PC-9 (cell line): ENCODE measurements at places on chromosomes 3 and 15. TPM values are rescaled to one million over a fixed set of nuclear protein-coding genes. Genes with fewer than 3 reads are reported as not detected.

The CASR gene
- total RNA-seq = not detected in 2 replicates

The PDHB gene
- total RNA-seq = 69.8 and 70.7 TPM in 2 replicates

The GOLGA8J gene
- total RNA-seq = not detected in 2 replicates

The CLDN1 gene
- 25.9 and 27.1 TPM in 2 replicates for total RNA-seq

The LEKR1 gene
- 3.2 and 3.9 TPM in 2 replicates for total RNA-seq

The SOX14 gene
- not detected in 2 replicates for total RNA-seq

The PLSCR5 gene
- not detected in 2 replicates for total RNA-seq

- no peak for DNase-seq
Measured at GRCh38 chr3:41120460-41120859, 78.8 kb upstream of the CTNNB1 start.

GRCh38 chr3:9809615-9810432, at the start of gene TTLL3:
Gene TTLL3, plus strand, starts transcription at chr3:9810262. Its CDS starts 400 bp downstream, at chr3:9810662.
- DNase-seq = no peak

DNA sequence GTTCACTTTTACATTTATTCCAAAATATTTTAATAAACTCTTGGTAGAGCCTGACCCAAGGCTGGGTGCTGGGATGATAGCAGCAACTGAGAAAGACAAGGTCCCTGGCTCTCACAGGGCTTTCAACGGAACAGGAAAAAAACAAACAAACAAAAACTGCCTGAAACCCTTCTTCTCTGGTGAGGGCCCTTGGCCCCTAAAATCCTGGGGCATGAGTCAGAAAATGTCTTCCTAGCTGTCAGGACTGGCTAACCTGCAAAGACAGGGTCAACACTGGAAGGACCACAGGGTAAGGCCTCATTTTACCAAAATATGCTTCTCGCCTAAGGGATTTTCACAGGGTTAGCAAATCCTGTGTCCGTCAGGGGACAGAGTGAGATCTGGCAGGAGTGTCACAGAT, 45.7 kb upstream of the WNT5A start:
- no peak for DNase-seq

DNA sequence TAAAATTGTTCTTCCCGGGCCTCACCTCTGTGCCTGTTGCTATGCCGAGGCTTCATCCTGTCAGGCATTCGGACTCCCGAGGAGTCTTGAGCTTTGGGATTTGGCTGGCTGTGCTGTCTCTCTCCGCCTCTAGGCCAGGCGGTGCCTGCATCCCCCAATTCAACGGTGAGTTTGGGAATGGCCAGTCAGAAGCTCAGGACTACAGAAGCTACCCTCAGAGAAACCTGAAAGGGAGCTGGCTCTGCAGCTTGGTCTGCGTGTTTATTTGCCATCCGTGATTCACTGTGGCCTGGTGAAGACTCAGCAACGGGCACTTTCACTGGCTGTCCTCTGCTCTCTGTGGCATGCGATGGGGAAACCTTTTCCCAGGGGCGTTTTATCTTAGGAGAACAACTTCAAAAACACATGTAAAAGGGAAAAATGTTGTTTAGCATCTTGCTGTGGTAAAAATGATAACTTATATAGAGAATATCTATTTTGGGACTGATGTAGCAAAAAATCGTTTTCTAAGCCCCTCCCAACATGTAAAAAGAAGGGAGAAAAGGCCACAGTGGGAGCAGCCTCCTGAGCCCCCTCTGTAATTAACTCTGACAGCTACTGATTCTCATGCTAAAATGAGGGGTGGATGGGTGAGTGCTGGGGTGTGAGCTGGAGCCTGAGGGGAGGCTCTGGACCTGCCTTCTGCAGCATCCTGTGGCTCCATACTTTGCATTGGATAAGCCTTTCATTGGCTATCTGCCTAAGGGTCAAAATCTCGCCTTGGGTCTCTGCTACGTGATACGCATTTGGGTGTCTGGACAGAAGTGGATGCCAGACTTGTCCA, 103.4 kb upstream of the KLHL25 start:
- no peak for DNase-seq

GRCh38 chr3:16514755-16515353, 1.4 kb upstream of the RFTN1 start:
- no peak for DNase-seq

DNA sequence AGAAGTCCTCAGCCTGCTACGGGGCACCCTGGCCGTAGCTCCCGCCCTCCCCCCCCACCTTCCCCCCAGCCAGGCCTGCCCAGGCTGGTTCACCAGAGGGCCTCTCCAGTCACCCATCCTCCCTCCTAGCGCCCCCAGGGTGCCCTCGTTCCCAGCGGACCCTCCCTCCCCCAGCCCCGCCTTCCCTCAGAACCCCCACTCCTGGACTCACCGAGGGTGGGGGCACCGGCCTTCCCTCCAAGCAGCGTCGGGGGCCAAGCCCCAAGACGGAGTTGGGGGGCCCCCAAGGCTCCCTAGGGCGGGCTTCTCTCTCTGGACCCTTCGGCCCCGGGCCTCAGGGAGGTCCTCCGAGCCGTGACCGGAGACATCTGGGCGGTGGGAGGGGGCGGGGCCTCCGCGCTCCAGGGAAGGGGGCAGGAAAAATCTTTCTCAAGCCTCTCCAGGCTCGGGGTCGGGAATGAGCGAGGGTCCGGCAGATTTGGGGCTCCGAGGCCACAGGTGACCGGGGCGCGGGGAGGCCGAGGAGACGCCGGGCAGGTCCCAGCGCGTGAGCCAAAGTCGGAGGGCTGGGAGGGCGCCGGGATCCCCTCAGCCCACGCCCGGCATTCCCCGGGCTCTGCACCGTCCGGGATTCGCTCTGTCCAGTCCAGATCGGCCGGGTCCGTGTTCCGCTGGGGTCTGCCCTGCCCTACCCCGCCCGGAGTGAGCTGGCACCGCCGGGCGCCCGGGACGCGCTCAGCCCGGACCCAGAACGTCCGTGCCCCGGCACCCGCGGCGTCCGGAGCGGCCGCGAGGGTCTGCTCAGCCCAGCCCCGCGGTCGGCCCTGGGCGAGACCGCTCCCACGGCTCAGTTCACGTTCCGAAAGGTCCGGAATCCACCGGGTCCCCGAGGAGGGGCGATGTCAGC, 999 bp downstream of the INSYN1 start:
- no peak for DNase-seq

DNA sequence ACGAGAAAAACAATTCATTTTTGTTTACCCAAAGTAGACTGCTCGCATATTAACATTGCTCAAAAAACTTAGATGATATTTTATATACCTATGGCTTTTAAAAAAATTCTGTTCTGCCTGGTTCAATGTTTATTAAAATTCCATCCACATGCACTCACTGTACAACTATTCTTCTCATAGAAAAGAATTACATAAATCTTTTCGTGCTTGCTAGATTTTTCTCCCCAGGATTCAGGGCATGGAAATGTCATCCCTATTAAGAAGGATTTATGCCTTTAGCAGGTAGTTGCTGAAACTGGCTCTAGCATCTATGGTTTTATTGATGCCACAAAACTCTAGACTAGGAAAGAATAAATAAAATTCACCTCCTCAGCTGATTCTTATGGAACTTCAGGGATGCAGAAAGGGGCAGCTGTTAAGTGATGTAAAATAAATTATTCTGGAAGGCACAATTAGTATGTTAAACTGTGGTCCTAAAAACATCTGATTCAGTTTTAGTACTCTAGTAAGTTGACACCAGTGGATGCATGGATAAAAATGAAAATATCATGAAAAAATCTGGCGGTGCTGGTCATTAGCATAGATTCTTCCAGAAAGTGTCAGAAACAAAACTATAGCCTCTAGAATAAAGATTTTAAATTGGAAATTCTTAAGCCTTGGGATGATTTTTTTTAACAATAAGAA, 41.6 kb downstream of the AAGAB start:
- DNase-seq = no peak

DNA sequence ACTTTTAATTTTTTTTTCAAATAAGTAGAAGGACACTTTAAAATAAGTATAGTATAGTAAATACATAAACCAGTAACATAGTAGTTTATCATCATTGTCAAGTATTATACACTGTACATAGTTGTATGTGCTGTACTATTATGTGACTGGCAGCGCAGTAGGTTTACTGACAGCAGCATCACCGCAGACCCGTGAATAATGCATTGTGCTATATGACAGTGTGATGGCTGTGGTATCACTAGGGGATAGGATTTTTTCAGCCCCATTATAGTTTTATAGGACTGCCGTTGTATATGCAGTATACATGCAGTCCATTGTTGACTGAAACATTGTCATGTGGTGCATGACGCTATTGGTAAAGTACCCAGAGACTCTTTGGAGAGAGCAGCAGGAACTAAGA, 306.5 kb downstream of the SQOR start:
- no peak for DNase-seq

DNA sequence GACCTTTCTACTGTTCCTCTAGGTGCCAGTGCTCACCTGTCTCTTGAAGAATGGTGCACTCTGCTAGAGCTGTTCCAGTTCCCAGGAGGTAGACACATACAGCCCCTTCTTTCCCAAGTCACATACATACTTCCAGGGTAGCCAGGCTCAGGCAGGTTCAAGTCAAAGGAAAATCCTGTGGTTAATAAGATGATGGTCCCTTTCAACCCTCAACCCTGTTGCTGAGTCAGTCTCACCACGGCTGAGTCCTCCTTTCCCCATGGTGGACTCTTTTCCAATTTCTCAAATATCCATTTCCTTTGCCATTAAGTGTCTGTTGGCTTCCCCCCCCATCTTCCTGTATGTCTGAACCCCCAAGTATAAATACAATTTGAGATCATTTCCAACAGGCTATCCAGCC, 56.1 kb upstream of the ACAN start:
- DNase-seq = no peak

DNA sequence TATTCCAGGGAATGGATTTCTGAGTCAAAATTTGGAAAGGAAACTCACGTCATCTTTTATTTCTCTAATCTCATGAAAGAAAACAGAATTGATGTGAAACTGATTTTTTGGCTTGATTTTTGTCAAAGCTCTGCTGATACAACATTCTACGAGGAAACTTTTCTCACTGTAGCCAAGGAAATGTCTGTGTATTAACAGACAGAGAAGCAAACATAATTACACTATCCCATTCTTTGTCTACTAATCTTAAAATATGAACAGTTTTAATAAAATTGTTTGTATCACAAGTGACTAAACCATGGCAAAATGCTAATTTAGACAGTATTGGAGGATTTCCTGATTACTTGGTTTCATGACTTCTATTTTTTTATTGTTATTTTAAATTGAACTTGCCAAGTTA, 1437.0 kb downstream of the OTOL1 start:
- DNase-seq = no peak

DNA sequence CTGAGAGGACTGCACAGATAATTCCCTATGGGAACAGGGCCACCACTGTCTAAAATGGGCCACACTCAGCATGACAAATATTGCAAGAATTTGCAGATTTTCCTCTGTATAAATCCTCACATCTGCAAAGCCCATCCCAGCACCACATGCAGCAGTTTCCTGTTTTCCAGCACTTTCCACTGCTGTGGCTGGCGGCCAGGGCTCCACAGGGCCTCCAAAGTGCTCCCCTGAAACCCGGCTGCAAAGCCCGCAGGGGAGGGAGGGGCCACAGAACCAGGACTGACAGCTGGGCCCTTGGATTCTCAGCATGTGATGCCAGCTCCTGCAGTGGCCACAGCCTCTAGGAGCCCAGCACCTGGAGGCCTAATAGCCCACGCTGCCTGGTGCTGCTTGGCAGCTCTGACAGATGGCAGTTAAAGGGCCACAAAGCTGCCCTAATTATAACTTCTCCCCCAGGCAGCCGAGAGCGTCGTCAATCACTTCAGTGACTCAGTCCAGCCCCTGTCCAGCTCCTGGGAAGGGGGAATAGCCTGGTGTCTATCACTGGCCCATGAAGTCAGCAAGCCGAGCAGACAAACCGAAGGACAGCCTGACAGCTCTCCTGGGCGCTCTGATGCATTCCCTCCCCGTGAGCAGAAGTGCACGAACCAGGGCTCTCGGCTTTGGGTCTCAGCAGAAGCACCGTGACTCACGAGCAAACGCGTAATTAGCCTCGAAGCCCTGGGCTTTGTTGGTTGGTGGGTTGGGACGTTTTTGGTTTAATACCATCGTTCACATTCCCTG, 4.7 kb downstream of the LRRC15 start:
- DNase-seq = no peak

- DNase-seq = no peak
Measured at GRCh38 chr3:43581343-43581742, 40.5 kb downstream of the ANO10 start.

DNA sequence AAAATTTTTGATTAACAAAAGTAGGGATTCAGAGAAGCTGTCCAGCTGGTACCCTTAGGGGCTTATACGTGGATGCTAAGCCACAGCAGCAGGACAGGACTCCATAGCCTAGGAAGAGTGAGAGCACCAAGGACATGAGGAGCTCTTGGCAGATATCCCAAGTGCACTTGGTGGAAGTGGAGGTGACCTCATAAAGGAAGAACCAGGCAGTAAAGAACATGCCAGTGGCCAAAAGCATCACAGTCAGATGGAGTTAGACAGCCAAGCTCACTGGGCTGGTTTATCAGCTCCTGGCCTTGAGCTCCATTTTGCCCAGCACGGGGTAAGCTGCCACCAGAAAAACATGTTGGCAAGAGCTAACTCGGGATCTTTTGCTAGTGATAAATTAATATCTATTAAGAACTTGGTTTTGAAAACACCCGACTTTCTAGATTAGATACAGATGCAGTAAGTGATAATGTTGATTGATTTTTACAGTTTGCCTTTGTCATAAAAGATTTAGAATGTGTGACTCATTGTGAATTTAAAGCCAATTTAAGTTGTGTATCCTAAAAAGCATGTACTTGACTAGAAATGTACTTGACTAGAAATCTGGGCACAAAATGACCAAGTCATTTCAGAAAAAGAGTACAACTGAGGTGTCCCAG, 108.0 kb downstream of the CMSS1 start:
- DNase-seq = peak; percentile 68
